Neural progenitor cell (in vitro differentiated cells): ENCODE measurements at places on chromosomes 6 and 20. TPM values are rescaled to one million over a fixed set of nuclear protein-coding genes. Genes with fewer than 3 reads are reported as not detected.

The SLC35F1 gene
- 17.7 and 24.3 TPM in 2 replicates for total RNA-seq

The BTNL2 gene
- not detected in 2 replicates for total RNA-seq

The TSHZ2 gene
- total RNA-seq, result 1.8 and 3.9 TPM in 2 replicates

The PBOV1 gene
- not detected in 2 replicates for total RNA-seq

The SLCO4A1 gene
- 0.88 and 3.1 TPM in 2 replicates for total RNA-seq

The C6orf163 gene
- total RNA-seq, result 2.6 and 3.1 TPM in 2 replicates

The IMPG1 gene
- total RNA-seq, result not detected in 2 replicates

The RSPO4 gene
- total RNA-seq, result 0.26 and 1.0 TPM in 2 replicates

The SYS1 gene
- 10.5 and 21.5 TPM in 2 replicates for total RNA-seq

The CRISP3 gene
- total RNA-seq, result not detected in 2 replicates

The CLDN20 gene
- not detected in 2 replicates for total RNA-seq

The JAG1 gene
- total RNA-seq, result 121 and 129 TPM in 2 replicates

The DLL1 gene
- 35.9 and 91.8 TPM in 2 replicates for total RNA-seq

DNA sequence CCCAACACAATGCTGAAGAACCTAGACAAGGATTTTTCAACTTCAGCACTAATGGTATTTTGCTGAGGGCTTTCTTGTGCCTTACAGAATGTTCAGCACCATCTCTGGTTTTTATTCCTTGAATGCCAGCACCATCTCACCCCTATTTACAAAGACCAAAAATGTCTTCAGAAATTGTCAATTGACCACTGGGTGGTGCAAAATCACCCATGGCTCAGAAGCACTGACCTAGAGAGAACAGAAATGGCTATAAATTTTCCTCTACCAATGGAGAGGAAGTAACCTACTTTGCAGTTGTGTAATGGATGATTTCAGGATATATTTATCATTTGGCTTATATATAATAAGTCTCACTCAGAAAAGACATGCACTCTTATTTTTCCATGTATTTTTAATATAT lies 431.0 kb upstream of the IRAK1BP1 start:
- H3K27ac ChIP-seq, result no peak overlapping the region
- H3K4me1 ChIP-seq, result no peaks in the 10 kb centered on the region
- DNase-seq, result peak; percentile 7
- no peaks in the 10 kb centered on the region for H3K27me3 ChIP-seq
- H3K4me3 ChIP-seq, result no peak overlapping the region

DNA sequence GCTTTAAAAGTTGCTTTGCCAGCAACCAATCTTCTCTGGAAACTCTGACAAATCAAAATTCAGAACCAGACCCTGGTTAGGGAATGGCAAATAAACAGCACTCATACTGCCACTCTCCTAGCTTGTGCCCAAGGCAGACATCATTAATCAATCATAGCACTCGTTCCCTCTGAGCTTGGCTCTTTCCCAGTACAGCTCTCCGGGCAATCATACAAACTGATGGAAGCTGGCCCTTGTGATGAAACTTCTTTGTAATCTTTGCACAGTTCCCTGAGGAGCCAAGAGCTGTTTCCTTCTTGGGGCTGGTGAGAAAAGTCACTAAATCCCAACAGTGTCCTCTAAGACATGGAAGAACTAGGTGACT lies 34.7 kb downstream of the KIAA1755 start:
- H3K4me1 ChIP-seq, result no peaks in the 10 kb centered on the region
- no peak overlapping the region for H3K4me3 ChIP-seq
- DNase-seq, result no peak
- H3K36me3 ChIP-seq, result no peaks in the 10 kb centered on the region

GRCh38 chr6:28977341-28978132 lies 27.6 kb downstream of the ZNF311 start:
- peaks cover 4% of the 10 kb centered on the region for H3K4me1 ChIP-seq
- peak; percentile 51 for DNase-seq
- H3K27ac ChIP-seq, result no peak overlapping the region
- no peaks in the 10 kb centered on the region for H3K36me3 ChIP-seq
- H3K27me3 ChIP-seq, result peaks cover 47% of the 10 kb centered on the region

GRCh38 chr6:169700296-169700695 lies 1.5 kb downstream of the WDR27 start:
- no peak overlapping the region for H3K27ac ChIP-seq
- H3K4me1 ChIP-seq, result peaks cover 27% of the 10 kb centered on the region
- H3K27me3 ChIP-seq, result no peaks in the 10 kb centered on the region
- no peak for DNase-seq
- no peaks in the 10 kb centered on the region for H3K36me3 ChIP-seq

DNA sequence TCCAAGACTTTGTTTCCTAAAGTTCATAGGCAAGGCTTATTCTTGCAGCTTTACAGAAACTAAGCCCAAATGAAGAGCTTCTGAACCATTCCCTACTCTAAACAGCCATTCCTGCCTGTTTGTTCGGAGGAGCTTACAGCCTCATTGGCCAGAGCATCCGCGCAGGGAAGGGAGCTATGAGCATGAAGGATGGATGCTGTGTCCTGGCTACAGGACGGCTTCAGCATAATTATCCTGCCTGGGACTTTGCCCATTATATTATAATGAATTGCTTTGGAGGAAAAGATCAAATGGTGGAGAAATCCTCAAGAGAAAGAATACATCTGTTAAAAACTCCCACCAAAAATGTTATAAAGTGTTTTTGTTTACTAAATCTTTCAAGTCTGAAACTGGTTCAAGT lies 378.2 kb upstream of the BTBD3 start:
- no peaks in the 10 kb centered on the region for H3K27me3 ChIP-seq
- H3K36me3 ChIP-seq, result no peaks in the 10 kb centered on the region
- peak; percentile 19 for DNase-seq
- H3K4me3 ChIP-seq, result no peak overlapping the region

- H3K27me3 ChIP-seq, result peaks cover 31% of the 10 kb centered on the region
- H3K27ac ChIP-seq, result no peak within 1 kb of the TSS
- peaks cover 11% of the 10 kb centered on the region for H3K4me1 ChIP-seq
Observed at GRCh38 chr6:131807644-131808459, at the start of gene ENPP1. TSS of gene ENPP1 (plus strand) at chr6:131808020. CDS start at chr6:131808036, 16 bp downstream.

- H3K27me3 ChIP-seq, result no peaks in the 10 kb centered on the region
- no peak overlapping the region for H3K4me3 ChIP-seq
- no peak for DNase-seq
- H3K36me3 ChIP-seq, result no peaks in the 10 kb centered on the region
- no peaks in the 10 kb centered on the region for H3K4me1 ChIP-seq
- H3K27ac ChIP-seq, result no peak overlapping the region
Observed at GRCh38 chr20:14449323-14449722, 111.9 kb upstream of the FLRT3 start.

- H3K4me3 ChIP-seq, result no peak overlapping the region
- H3K27me3 ChIP-seq, result no peaks in the 10 kb centered on the region
- H3K4me1 ChIP-seq, result peaks cover 13% of the 10 kb centered on the region
- H3K27ac ChIP-seq, result no peak overlapping the region
Observed at GRCh38 chr6:36979347-36979742, 6.7 kb downstream of the MTCH1 start.

- no peaks in the 10 kb centered on the region for H3K27me3 ChIP-seq
- H3K4me3 ChIP-seq, result no peak overlapping the region
- peaks cover 7% of the 10 kb centered on the region for H3K4me1 ChIP-seq
Observed at GRCh38 chr6:22590423-22590822, 21.1 kb downstream of the HDGFL1 start.

- H3K36me3 ChIP-seq, result no peaks in the 10 kb centered on the region
- peaks cover 38% of the 10 kb centered on the region for H3K27me3 ChIP-seq
- no peaks in the 10 kb centered on the region for H3K4me1 ChIP-seq
- H3K4me3 ChIP-seq, result no peak overlapping the region
Observed at GRCh38 chr6:88143421-88144157, 22.6 kb downstream of the CNR1 start.

DNA sequence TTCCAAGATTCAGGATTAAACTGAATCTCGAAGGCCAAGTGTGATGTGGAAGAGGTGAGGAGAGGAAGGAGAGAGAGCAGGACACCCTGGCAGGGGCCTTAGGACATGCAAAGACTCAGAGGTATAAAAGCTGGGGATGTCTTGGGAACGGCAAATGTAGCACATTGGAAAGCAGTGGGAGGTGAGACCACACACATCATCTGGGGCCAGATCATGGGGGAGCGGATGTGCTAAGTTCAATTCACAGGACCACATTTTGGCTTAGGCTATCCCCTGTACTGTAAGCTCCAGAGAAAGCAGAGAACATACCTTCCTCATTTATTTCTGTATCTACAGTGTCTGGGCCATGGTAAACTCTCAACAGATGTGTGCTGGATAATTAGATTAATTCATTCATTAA lies 59.5 kb upstream of the MBOAT1 start:
- H3K27me3 ChIP-seq, result no peaks in the 10 kb centered on the region
- H3K4me3 ChIP-seq, result no peak overlapping the region
- no peaks in the 10 kb centered on the region for H3K36me3 ChIP-seq

DNA sequence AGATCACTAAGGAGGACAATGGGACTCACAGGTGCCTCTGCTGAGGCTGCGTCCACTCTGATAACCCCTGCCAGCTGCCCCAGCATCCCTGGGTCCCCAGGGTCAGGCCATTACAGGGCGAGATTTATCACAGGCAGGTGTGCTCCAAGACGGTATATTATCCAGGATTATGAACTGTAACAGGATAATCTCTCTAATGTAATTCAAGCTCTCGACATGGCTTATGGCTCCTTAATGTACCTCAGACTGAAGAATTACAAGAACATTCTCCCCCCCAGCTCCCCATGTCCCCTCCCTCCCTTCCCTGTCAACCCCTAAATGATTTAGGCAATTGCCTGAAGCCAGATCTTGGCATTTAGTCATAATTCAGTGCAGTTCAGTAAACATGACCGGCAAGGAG lies 86.8 kb downstream of the NCR2 start:
- DNase-seq, result no peak
- H3K27me3 ChIP-seq, result peaks cover 100% of the 10 kb centered on the region
- H3K36me3 ChIP-seq, result no peaks in the 10 kb centered on the region

GRCh38 chr20:8471465-8471864 lies 339.4 kb downstream of the PLCB1 start:
- H3K27me3 ChIP-seq, result no peaks in the 10 kb centered on the region
- no peak overlapping the region for H3K27ac ChIP-seq
- H3K4me3 ChIP-seq, result no peak overlapping the region
- no peak for DNase-seq
- H3K4me1 ChIP-seq, result peaks cover 4% of the 10 kb centered on the region
- H3K36me3 ChIP-seq, result no peaks in the 10 kb centered on the region

- H3K27ac ChIP-seq, result no peak overlapping the region
- no peak overlapping the region for H3K4me3 ChIP-seq
- DNase-seq, result no peak
- H3K27me3 ChIP-seq, result peaks cover 50% of the 10 kb centered on the region
Observed at GRCh38 chr6:169251371-169251802, 2.3 kb downstream of the THBS2 start.

GRCh38 chr20:46322641-46323040 lies 14.3 kb upstream of the CDH22 start:
- no peaks in the 10 kb centered on the region for H3K36me3 ChIP-seq
- no peak overlapping the region for H3K27ac ChIP-seq
- H3K27me3 ChIP-seq, result peaks cover 4% of the 10 kb centered on the region

DNA sequence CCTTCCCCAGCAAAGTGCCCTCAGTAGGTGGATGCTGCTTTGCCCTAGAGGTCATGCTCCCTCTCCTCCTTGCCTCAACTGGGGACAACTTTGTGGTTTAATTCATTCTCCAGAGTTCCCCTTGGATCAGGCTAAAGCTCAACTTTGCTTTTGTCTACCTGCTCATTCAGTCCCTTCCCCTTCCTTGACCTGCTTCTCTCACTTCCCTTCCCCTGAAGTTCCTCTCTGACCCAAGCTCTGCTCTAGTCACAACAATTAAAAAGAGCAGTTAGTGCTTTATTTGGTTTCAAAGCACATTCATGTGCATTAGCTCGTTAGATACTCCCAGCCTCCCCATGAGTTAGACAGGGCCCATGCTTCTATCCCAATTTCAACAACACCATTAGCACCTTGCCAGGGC lies 71.3 kb downstream of the DZANK1 start:
- DNase-seq, result no peak
- H3K4me1 ChIP-seq, result peaks cover 16% of the 10 kb centered on the region
- no peaks in the 10 kb centered on the region for H3K36me3 ChIP-seq
- no peak overlapping the region for H3K27ac ChIP-seq
- no peaks in the 10 kb centered on the region for H3K27me3 ChIP-seq

- DNase-seq, result no peak
- no peaks in the 10 kb centered on the region for H3K27me3 ChIP-seq
- H3K27ac ChIP-seq, result no peak overlapping the region
Observed at GRCh38 chr6:143166247-143166695, 105.6 kb downstream of the AIG1 start.

DNA sequence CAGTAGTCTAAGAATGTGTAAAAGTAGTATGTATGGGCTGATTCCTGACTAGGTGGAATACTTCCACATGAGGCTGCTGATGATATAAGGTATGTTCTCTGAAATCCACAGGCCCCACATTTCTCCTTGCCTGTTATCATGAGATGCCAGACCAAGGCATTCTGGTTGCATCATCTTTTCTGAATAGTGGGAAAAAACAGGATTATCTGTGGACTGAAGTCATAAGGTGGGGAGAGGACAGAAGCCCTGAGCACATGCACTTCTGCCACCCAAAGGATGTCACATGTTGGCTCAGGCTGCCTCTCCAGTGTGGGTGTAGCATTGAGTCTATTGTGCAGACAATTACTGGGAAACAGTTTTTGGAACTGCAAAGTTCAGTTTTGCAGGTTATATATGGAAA lies 184.5 kb upstream of the RAB32 start:
- no peak overlapping the region for H3K4me3 ChIP-seq
- no peaks in the 10 kb centered on the region for H3K27me3 ChIP-seq
- H3K36me3 ChIP-seq, result no peaks in the 10 kb centered on the region

DNA sequence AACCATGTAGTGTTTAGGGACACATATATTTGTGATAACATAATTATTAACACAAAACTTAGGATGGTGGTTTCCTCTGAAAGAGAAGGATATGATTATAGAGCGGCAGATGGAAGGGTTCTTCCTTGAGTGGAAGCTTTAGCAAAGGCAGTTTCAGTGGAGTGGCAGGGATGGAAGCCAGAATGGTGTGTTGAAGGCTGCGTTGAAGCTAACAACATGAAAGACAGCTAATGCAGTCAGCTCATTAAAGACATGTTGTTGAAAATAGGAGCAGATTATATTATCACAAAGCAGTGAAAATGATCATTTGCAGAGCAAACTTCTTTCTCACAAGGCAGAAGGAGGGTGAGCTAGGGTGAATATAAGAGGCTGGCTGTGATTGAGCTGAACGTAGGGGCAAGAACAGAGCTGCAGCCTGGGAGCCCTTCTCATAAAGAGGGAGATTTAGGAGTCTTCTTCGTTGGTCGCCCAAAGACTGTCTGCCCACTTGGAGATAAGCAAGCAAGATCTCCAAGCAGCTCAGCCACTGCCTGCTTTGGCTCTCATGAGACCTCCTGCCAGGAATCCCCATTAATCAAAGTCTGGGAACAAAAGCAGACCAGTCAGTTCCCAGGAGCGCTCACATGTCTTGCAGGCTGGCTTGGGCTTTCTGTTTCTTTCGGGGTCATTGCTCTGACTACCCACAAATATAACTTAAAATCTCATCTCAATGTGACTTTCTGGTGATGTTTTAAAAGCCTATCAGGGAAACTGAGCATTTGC lies 2.6 kb upstream of the ANKRD6 start:
- DNase-seq, result peak; percentile 55
- peaks cover 7% of the 10 kb centered on the region for H3K27me3 ChIP-seq
- no peaks in the 10 kb centered on the region for H3K36me3 ChIP-seq

- H3K4me1 ChIP-seq, result no peaks in the 10 kb centered on the region
- no peak for DNase-seq
- no peak overlapping the region for H3K27ac ChIP-seq
- no peak overlapping the region for H3K4me3 ChIP-seq
Observed at GRCh38 chr6:132060591-132060990, 109.4 kb upstream of the CCN2 start.
